ENCODE measurements at places on chromosomes 2 and 18.

DNA sequence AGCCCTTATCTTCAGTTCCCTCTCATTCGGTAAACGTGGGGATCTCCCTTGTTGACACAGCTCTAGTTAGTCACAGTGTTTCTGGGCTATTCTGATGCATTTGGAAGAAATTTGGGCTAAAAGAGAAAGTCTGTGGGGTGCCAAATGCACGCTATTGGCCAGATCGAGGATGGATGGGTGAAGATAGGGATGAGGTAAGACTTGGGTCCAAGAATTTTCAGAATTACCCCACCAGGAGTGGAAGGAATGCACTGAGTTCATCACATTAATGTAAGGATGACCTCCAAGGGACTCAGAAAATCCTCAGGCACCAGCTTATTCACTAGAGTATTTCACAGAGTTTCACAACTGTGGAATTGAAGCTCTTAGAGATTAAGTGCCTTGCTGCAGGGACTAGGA, 49.3 kb downstream of the NRP2 start:
- peak; percentile 94 for DNase-seq

GRCh38 chr18:51107598-51108305, 77.7 kb downstream of the SMAD4 start:
- DNase-seq = peak; percentile 28

DNA sequence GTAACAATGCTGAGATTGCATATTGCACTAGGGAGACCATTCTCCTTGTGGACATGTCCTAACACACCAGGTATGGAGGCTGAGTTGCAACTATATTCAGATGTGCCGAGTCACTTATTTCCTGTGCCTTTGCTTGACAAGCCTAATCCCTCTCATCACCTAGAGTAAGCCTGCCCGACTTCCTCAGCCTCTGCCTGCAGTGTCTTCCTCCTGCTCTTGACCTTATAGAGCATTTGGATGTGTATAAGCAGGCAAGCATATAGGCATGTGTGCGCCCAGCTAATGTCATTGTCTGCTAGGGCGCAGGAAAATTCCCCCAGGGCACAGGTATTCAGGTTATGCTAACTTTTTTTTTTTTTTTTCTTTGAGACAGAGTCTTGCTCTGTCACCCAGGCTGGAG, 316.9 kb downstream of the CDH2 start:
- DNase-seq = no peak

DNA sequence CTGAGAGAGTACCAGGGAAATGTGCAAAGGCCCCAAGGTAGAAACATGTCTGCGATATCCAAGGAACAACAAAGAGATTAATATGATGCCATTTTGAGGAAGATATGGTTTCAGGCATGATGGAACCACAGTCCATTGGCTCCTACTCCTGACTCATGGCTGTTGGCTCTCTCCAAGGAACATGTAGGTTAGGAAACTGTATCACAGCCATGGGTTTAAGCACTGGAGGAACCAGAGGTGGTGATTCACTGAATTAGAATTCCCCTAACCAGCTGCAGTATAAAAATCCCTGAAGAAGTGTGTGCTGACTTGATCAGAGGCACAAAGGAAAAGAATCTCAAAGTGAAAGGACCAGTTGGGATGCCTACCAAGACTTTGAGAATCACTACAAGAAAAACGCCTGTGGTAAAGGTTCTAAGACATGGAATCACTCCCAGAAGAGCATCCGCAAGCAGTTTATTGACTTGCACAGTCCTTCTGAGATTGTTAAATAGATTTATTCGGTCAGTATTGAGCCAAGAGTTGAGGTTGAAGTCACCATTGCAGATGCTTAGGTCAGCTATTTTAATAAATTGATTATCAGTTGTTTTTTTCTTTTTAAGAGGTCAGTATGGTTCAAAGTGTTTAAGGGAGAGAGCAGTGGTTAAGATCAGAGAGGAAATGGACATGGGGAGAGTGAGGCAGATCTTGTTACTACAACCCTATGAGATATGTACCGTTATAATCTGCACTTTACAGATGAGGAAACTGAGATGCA, 110.7 kb upstream of the OTX1 start:
- peak; percentile 94 for DNase-seq

- no peak for DNase-seq
These were observed 17.3 kb downstream of the ZBTB7C start for GRCh38 chr18:48391868-48392267.

DNA sequence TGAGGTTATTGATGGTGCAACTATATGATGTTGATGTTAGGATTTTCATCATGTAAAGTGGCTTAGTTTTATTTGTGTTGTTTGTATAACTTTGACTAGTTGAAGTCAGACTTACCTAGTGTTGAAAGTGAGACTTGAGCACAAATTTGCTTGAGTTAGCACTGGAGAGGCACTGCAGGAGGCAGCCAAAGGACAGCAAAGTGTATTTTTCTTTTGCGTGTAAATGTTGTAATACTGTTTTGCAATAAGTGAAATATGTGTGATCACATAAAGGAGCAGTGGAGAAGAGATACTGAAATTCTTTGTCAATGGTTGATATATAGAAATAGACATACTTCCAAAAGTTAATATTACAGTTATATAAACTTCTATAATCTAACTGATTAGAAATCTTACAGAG, 332.0 kb upstream of the RAB12 start:
- peak; percentile 25 for DNase-seq

- DNase-seq = no peak
These were observed 301.3 kb downstream of the HRH4 start for GRCh38 chr18:24761765-24762164.

GRCh38 chr2:160489111-160489510, 4.5 kb downstream of the RBMS1 start:
- DNase-seq = peak; percentile 58

GRCh38 chr2:152103271-152103670, 4.4 kb upstream of the CACNB4 start:
- DNase-seq = no peak

GRCh38 chr2:237486334-237486818, 675 bp upstream of the MLPH start:
- peak; percentile 53 for DNase-seq

GRCh38 chr2:115678129-115678528, 1235.7 kb downstream of the DPP10 start:
- DNase-seq = no peak

DNA sequence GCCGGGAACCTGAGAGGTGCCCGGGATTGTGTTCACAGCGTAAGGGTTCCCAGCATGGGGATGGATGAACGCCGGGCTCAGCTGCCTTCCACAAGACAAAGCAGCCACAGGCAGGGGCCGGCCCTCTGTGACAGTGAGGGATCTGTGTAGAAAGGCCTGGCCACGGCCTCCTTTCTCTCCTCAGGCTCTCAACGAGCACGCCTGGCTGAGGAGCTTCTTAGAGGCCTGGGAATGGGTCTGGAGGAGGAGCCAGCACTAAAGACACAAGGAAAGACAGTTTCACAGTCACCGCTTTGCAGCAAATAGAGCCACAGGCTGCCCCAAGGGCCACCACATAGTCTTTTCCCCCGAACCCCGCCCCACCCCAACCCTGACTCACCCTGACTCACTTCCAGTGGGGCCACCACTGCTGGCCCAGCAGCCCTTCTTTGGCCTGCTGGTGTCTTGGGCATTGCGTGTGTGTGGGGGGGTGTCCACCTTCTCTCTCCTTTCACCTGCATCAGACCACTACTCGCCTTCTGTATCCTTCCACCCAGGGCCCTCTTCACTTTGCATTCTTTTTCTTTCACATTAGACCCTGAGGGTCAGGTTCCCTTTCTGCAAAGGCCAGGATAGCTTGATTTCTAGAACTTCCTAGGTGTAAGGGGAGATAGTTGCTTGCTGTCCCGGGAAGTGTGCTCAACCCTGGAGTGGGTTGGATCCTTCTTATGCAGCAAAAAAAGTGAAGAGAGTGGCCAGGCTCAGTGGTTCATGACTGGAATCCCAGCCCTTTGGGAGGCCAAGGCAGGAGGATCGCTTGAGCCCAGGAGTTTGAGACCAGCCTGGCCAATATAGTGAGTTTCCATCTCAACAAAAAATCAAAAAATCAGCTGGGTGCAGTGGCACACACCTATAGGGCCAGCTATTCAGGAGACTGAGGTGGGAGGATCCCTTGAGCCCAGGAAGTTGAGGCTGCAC, 19.3 kb upstream of the HPCAL1 start:
- DNase-seq = peak; percentile 84

DNA sequence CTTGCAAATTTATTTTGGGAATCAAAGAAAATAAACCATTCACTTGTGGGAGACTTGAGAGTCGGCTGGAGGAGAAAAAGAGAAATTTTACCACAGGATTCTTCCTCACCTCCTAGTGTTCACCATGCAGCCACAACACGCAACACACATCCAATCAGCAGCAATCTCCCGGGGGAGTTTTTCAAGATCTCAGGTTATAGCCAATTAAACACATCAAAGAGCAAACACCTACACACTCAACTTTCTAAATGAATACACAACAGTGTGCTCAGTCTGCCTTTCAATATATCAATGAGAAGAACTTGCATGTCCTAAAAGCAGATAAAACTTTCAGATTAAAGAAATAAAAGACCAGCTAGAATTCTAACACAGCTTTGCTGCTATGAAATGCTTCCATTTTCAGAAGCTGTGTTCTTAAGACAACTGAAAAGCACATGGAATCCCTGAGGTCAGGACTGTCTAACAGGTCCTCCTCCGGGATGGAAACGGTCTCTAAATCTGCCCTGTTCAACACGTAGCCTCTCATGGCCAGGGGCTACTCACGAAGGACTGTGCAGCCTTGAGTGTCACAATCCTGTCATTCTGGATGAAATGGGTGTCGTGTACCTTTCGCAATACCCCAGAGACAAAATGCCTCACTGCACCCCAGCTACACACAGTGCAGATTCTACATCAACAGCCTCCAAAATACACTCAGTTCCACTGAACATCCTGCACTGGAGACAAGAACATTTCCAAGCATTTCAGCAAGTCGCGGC, 84.2 kb downstream of the ZNF516 start:
- DNase-seq = no peak

GRCh38 chr2:44949329-44950151, 8.0 kb downstream of the SIX3 start:
- peak; percentile 50 for DNase-seq

GRCh38 chr2:118197011-118197675, 108.9 kb downstream of the INSIG2 start:
- DNase-seq = peak; percentile 27

DNA sequence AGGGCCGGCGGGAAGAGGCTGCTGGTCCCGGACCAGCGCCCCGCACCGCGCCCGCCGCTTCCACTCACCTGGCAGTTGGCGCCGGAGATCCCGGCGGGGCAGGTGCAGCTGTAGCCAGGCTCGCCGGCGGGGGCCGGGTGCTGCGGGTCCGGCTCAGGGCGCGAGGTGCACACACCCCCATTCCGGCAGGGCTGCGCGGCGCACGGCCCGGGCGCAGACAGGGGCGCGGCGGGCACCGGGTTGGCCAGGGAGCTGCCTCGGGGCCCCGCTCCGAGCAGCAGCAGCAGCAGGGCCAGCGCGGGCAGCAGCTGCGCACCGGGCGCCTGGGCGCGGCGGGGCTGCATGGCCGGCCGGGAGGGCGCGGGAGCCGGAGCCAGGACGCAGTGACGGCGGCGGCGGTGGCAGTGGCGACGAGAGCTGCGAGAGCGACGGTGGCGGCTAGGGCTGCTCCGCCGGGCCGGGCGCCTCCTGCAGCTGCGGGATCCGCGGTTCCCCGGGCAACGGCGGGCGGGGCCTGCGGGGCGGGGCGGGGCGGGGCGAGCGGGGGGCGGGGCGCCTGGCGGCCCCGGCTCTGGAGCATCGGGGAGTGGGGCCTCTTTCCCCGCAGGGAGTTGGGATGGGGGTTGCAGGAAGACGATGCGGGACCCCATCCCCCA, at the start of gene DNER:
TSS of gene DNER (minus strand) at position 476 of the 656 bp plus-strand sequence. CDS start at position 344, 132 bp downstream.
- no peak for DNase-seq

- DNase-seq = peak; percentile 73
These were observed 18.1 kb downstream of the TET3 start for GRCh38 chr2:74002505-74003421.

DNA sequence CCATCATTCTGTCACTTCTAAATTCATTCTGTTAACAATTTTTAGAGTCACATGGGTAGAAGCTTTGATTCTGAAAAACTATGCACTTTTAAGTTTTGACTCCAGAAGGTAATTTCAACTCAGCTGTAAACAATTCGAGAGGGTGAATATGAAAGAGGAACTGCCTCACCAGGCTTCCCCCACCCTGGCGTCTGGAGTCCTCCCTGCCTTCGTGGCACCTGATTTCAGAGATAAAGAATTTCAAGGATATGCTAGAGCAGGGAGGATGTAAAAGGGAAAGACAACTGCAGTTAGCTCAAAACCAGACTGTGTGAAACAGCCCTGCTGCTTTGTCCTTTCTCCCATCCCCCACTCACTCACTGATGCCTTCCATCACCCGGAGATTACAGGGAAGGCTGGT, 40.7 kb downstream of the ONECUT2 start:
- DNase-seq = no peak

DNA sequence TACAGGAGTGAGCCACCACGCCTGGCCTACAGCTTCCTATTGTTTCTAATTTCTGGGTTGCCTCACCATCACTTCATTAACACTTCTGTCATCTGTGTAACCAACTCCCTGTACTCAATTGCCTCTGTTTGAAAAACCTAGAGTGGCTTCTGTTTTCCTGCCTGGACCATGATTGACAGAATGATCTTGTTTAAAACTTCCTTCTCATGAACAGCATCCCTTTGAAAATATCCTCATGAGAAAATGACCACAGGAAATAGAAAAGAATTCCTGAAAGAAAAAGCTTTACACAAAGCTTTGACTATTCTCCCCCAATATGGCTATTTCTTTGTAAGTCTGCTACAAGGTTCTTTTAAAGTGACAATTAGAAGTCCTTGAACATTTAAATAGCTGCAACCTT, 672.3 kb downstream of the ARHGAP15 start:
- DNase-seq = no peak

DNA sequence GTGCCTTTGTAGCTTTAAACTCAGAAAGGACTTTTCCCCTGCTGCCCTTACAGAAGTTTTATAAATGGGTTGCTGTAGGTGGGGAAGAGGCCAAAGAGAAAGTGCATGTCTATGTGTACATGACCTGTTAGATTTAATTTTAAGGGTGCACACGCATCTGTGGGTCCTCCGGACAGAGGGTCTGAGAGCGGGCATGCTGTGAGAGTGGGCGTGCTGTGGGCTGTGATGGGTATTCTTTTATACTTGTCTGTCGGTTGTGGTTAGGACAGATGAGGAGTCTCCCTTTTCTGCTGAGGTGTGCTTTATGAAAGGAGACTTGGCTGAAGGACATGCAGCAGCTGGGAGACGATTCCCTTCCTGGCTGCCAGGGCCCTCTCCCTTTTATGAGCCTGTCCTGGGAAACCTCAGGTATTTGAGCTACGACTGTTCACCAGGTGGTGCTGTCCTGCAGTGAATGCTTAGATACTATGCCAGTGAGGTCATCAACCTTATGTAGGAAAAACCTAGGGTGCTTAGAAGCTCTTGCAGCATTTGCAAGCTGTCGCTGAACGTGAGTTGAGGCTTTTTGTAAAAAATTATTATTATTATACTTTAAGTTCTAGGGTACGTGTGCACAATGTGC, 67.5 kb downstream of the TANC1 start:
- DNase-seq = peak; percentile 59

DNA sequence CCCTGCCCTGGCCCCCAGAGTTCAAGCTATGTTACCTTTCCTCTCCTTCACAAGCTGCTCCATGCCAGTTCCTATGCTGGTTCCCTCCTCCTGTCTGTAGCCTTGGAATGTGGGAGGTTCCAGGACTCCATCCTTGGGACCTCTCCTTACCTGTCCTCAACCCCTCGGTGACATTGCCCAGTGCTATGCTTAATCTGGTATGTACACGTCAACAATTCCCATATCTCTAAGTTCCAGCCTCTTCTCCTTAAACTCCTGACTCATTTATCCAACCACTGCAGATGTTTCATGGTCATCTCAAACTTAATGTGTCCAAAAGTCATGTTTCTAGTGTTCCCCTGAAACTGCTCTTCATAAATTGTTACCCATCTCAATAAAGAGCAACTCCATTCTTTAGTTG, 160.8 kb downstream of the TNS1 start:
- DNase-seq = no peak

GRCh38 chr2:98545591-98545990, 62.7 kb downstream of the COA5 start:
- no peak for DNase-seq
